ENCODE measurements at places on chromosomes 1 and 21.

- no peak for DNase-seq
Observed at GRCh38 chr1:163477276-163477830, 155.6 kb downstream of the NUF2 start.

- DNase-seq, result no peak
Observed at GRCh38 chr1:204289280-204289679, 70.4 kb downstream of the PLEKHA6 start.

DNA sequence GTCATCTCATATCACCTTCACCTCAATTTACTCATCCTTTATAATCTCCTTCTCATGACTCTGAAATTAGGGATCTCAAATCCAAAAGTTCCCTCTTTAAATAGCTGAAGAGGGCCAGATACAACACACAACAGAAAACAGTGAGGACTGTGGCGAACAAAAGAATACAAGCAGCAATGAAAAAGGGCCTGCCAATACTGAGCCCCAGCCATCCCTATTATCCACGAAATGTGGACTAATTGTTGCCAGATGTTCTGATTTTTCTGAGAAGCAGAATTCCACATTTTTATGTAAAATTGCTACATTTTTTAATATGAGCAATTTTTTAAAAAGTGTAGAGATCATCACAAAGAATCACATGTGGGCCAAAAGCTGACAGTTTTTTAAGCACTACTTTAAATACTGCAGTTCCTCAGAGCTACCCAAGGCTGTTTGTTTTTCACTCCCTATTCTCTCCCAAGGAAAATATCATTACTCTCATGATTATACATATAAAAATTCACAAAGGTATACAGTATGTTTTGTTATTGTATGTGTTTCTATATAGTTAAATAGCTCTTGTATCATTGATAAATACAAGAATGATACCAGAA, 90.0 kb downstream of the ASH1L start:
- no peak for DNase-seq

DNA sequence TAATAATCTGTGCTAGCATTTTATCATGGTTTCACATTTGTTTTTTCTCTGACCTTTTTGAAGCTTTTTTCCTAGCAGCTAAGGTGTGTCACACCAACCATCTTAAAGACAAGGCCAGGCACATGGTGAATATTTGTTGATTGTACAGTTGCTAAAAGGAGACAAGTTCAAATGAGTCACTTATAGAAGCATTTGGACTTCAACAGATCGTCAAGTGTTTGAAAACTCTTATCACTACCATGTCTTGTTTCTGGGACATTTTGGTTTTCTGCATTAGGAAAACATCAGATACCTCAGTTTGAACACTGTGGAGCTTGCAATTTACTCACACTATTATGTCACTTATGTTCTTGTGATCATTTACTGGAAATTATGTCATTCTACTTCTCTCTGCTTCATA, 407.3 kb downstream of the USP25 start:
- no peak for DNase-seq

- DNase-seq, result no peak
Observed at GRCh38 chr21:41170442-41170841, 2.5 kb downstream of the BACE2 start.
